Calu3 (cell line): ENCODE measurements at places on chromosomes 11 and 22. TPM values are rescaled to one million over a fixed set of nuclear protein-coding genes. Genes with fewer than 3 reads are reported as not detected.
A peak's percentile ranks its signal among the peaks of the same experiment; 100 is the strongest.

DNA sequence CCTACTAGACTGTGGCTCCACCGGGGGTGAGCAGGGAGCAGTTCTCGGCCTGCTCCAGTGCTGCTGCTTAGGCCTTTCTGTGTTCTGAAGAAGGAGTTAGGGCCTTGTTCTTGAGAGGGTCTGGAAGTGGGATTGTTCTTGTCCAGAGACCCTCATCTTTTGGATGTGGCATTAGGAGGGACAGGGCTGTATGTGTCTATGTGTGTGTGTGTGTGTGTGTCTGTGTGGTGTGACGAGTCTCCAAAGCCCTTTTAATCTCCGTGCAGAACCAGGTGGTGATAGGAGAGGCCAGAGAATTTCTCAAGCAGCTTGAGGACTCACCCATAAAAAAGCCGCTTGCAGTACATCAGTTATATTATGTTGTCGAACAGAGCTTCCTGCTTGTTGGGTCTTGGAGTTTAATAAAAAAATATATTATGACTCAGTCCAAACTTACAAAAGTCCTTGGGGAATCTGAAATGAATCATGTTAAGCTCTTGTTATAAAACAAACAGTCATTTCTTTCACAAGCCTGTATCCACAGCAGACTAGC lies 196.5 kb downstream of the TENM4 start:
- peaks cover 23% of the 10 kb centered on the region for H3K27me3 ChIP-seq
- no peak overlapping the region for H3K4me3 ChIP-seq
- no peaks in the 10 kb centered on the region for H3K4me1 ChIP-seq
- no peak for DNase-seq
- no peaks in the 10 kb centered on the region for H3K36me3 ChIP-seq

INS gene
- total RNA-seq = not detected in 2 replicates

DNA sequence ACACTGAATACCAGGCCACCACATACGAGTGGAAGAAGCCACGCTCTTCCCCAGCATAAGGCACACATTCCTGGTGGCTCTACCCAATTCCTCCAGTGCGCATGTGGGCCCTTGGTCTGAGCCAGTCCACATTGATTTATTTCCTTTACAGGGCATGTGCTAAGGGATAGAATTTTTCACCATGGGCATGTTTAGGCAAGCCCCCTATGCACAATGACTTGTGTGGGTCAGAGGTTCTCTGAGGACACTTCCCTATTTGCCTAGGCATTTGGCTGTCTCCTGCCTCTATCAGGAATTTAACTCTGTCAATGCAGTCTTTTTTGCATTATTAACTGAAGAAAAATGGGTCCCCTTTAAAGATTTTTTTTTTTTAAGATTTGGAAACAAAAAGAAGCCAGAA lies 718.1 kb downstream of the NTM start:
- H3K4me3 ChIP-seq = no peak overlapping the region
- no peak for DNase-seq
- no peaks in the 10 kb centered on the region for H3K27me3 ChIP-seq
- H3K36me3 ChIP-seq = no peaks in the 10 kb centered on the region

B3GAT1 gene
- total RNA-seq = 0.20 and 0.35 TPM in 2 replicates

GRCh38 chr11:117572129-117572528 lies 224.9 kb downstream of the DSCAML1 start:
- peaks cover 44% of the 10 kb centered on the region for H3K27me3 ChIP-seq
- H3K27ac ChIP-seq = no peak overlapping the region
- no peaks in the 10 kb centered on the region for H3K36me3 ChIP-seq

DCHS1 gene
- 0.02 TPM in 1 of 2 replicates, not detected in the other for total RNA-seq

DNA sequence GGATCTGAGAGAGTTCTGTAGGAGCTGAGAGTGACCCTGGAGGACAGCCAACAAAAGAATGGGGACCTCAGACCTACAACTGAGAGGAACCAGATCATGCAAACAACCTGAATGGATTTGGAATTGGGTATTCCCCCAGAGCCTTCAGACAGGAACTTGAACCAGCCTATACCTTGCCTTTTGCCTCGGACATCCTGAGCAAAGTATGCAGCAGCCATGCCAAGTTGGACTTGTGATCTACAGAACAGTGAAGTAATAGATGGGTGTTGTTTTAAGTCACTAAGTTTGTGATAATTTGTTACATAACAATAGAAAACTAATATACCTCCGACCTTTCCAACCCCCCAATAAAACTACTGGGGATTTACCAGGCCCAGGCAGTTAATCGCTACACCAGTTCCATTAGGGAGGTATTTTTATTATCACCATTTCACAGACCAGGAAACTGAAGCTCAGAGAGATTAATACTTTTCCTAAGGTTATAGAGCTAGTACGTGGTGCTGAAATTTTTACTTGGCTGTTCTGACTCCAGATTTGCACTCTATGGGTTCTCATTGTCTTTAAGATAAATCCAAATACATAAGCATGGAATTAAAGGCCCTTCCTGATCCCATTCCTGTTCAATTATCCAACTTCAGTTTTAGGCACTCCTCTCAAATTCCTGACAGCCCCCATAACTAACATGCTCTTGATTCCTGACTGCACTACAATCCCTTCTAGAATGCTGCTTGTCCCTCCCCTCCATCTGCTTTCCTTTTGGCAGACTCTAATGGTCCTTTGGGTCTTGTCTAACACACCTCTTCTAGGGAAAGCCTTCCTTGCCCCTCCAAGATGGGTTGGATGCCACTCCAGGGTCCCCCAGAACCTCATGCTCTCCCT lies 1.7 kb upstream of the RASSF10 start:
- no peaks in the 10 kb centered on the region for H3K27me3 ChIP-seq
- peaks cover 50% of the 10 kb centered on the region for H3K4me1 ChIP-seq
- DNase-seq = no peak
- H3K36me3 ChIP-seq = peaks cover 40% of the 10 kb centered on the region
- peak overlapping the region; percentile 83 for H3K4me3 ChIP-seq
- H3K27ac ChIP-seq = peak overlapping the region; percentile 25

C11orf86 gene
- total RNA-seq = not detected in 2 replicates

GRCh38 chr22:48744283-48744641 lies 1083.4 kb downstream of the BRD1 start:
- H3K27me3 ChIP-seq = no peaks in the 10 kb centered on the region
- DNase-seq = no peak
- H3K27ac ChIP-seq = no peak overlapping the region
- H3K4me1 ChIP-seq = no peaks in the 10 kb centered on the region

DNA sequence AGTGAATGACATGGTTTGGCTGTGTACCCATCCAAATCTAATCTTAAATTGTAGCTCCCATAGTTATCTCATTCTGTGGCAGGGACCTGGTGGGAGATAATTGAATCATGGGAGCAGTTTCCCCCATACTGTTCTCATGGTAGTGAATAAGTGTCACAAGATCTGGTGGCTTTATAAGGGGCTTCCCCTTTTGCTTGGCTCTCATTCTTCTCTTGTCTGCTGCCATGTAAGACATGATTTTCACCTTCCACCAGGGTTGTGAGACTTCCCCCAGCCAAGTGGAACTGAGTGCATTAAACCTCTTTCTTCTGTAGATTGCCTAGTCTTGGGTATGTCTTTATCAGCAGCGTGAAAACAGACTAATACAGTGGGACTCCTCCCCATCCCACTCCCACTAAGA lies 11.1 kb downstream of the OR5A2 start:
- H3K4me3 ChIP-seq = no peak overlapping the region
- no peaks in the 10 kb centered on the region for H3K4me1 ChIP-seq
- DNase-seq = no peak

GRCh38 chr22:48449466-48450187 lies 1378.0 kb downstream of the BRD1 start:
- no peak overlapping the region for H3K27ac ChIP-seq
- H3K27me3 ChIP-seq = no peaks in the 10 kb centered on the region
- no peak overlapping the region for H3K4me3 ChIP-seq
- no peak for DNase-seq

CCDC86 gene
- 51.5 and 58.2 TPM in 2 replicates for total RNA-seq

GRCh38 chr11:28104425-28104824 lies 3.5 kb downstream of the KIF18A start:
- no peak for DNase-seq
- no peaks in the 10 kb centered on the region for H3K27me3 ChIP-seq
- no peak overlapping the region for H3K27ac ChIP-seq
- H3K36me3 ChIP-seq = peaks cover 27% of the 10 kb centered on the region
- peaks cover 37% of the 10 kb centered on the region for H3K4me1 ChIP-seq

- peaks cover 68% of the 10 kb centered on the region for H3K36me3 ChIP-seq
- peak; percentile 77 for DNase-seq
- no peaks in the 10 kb centered on the region for H3K27me3 ChIP-seq
- H3K4me1 ChIP-seq = peaks cover 61% of the 10 kb centered on the region
Measured at GRCh38 chr22:39242595-39243438, 2.0 kb downstream of the PDGFB start.

- H3K27ac ChIP-seq = no peak overlapping the region
- no peak for DNase-seq
- H3K27me3 ChIP-seq = peaks cover 16% of the 10 kb centered on the region
- no peak overlapping the region for H3K4me3 ChIP-seq
Measured at GRCh38 chr11:112467721-112468120, 207.1 kb upstream of the PLET1 start.

- no peaks in the 10 kb centered on the region for H3K27me3 ChIP-seq
- peak; percentile 29 for DNase-seq
- peaks cover 48% of the 10 kb centered on the region for H3K4me1 ChIP-seq
- H3K4me3 ChIP-seq = peak overlapping the region; percentile 75
Measured at GRCh38 chr11:63839508-63840355, 822 bp downstream of the MARK2 start.

DNA sequence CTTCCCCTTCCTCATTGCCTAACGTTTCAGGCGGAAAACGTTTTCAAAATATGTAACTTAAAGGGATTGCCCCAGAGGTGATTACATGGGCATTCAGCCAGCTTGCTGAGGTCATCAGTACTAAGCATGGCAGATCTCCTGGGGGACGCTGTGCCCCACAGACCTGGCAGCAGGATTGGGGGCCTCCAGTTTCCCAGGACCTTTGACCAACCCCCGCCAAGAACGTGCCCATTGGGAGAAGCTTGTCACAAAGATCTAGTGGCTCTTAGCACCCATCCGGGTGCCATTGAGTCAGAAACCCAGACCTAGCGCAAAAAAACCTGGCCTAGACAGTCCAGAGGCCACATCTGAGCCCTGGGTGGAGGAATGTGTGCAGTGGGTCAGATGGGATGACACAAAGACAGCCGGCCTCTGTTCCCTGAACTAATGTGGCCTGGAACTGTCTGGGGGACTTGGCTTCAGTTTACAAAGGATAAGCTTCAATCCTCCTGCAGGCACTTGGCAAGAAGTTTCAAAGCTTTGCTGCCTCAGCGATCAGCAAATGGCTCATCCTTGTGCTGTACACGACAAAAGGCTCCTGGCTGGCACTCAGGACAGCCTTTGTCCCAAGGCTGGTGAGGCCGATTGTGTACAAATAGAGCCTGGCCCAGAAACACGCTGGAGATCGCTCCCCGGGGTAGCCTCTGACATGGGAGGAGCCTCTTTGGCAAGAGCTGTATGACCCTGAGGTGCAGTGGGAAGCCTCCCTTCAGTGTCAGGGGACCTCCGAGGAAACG lies 9.5 kb downstream of the C1QTNF6 start:
- H3K4me3 ChIP-seq = no peak overlapping the region
- peaks cover 32% of the 10 kb centered on the region for H3K4me1 ChIP-seq
- H3K36me3 ChIP-seq = peaks cover 14% of the 10 kb centered on the region
- H3K27me3 ChIP-seq = peaks cover 47% of the 10 kb centered on the region
- no peak overlapping the region for H3K27ac ChIP-seq

- no peak overlapping the region for H3K4me3 ChIP-seq
- H3K36me3 ChIP-seq = no peaks in the 10 kb centered on the region
- no peak overlapping the region for H3K27ac ChIP-seq
- H3K27me3 ChIP-seq = peaks cover 40% of the 10 kb centered on the region
- DNase-seq = no peak
- no peaks in the 10 kb centered on the region for H3K4me1 ChIP-seq
Measured at GRCh38 chr11:5251746-5252145, 2.1 kb upstream of the HBG1 start.

GRCh38 chr11:134176284-134176683 lies 47.5 kb downstream of the NCAPD3 start:
- H3K27me3 ChIP-seq = no peaks in the 10 kb centered on the region
- no peak overlapping the region for H3K27ac ChIP-seq
- no peak overlapping the region for H3K4me3 ChIP-seq
- H3K4me1 ChIP-seq = no peaks in the 10 kb centered on the region
- H3K36me3 ChIP-seq = peaks cover 25% of the 10 kb centered on the region

DNA sequence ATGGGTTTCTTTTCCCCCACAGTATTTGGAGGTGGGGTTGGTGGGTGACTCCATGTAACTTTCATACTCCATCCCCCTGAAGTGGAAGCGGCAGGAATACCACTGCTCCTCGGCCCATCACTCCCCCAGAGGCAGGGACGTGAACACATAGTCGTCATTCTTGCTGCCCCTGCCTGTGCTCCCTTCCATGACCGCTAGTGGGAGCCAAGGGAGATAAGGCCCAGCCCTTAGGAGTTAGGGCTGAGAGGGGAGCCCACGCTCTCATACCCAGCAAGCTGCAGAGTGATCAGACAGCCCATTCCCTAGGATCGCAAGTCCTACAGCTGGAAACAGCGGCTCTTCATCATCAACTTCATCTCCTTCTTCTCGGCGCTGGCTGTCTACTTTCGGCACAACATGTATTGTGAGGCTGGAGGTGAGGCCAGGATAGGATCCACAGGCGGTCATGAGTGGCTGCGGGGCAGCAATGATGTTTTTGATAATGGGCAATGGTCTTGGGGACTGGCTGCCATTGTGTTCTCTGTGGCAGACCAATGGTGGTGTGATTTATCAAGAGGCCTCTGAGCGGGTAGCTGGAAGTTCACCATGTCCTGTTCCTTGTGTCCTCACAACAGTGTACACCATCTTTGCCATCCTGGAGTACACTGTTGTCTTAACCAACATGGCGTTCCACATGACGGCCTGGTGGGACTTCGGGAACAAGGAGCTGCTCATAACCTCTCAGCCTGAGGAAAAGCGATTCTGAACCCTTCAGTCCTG lies 15.9 kb downstream of the RHOG start:
- H3K36me3 ChIP-seq = peaks cover 18% of the 10 kb centered on the region
- no peaks in the 10 kb centered on the region for H3K4me1 ChIP-seq
- H3K27me3 ChIP-seq = no peaks in the 10 kb centered on the region

DNA sequence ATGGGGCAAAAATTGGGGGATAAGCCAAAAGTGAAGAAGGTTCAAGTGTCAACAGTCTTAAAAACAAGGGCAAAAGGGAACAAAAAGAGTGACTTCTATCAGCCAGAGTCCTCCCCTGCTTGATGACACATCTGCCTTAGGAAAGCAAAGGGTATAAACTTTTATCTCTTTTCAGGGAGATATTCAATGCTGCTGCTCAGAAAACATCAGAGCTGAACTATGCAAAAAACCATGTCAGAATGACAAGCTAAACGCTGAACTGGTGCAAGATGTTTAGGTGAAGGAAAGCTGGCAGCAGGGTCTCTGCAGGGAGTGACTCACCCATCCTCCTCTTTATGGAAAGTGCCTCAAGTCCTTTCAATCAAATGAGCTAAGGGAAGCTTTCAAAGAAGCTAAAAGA lies 24.7 kb downstream of the ALG9 start:
- no peak overlapping the region for H3K27ac ChIP-seq
- DNase-seq = no peak
- no peak overlapping the region for H3K4me3 ChIP-seq
- H3K36me3 ChIP-seq = peaks cover 6% of the 10 kb centered on the region

NRIP3 gene
- total RNA-seq = 0.73 and 0.83 TPM in 2 replicates

EIF4ENIF1 gene
- total RNA-seq = 27.3 and 32.0 TPM in 2 replicates
